ENCODE measurements at places on chromosomes 11 and 22.
A peak's percentile ranks its signal among the peaks of the same experiment; 100 is the strongest.

DNA sequence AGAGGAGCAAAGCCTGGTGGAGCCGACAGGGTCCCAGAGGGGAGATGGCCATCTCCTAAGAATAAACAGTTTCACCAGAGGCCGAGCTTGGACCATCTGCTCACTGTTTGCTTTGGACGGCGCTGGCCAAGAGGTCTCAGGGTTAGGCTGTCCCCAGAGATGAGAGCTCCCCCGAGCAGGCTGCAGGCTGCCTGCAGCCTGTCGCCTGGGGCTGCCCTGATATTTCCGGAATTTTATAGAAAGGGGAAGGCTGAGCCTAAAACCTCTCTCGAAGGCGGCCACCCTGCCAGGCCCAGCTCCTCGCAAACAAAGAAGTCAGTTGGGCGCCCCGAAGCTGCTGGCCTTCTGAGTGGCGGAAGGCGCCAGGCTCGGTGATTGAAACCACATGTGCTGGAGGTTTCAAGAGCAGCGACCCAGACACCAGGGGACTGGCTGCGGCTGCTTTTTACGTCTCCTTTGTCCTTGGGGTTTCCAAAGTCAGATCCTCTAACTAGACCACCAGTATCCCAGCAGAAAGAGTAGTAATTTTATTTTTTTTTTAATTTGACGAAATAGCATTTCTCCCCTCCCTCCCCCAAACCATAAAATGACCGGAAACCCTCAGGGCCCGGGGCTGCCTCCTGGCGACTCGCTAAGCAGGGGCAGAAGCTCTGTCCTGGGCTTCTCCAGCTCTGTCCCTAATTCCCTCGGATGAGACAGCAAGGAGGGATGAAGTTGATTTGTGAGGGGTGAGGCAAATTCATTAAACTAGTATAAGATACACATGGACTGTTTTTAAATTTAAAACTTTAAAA is 57.4 kb downstream of the CLMP start:
- no peak for DNase-seq

GRCh38 chr11:110299006-110299785 is 2.8 kb upstream of the RDX start:
- no peak for DNase-seq

- no peak for DNase-seq
These were observed 38.4 kb upstream of the TEF start for GRCh38 chr22:41343300-41343699.

- DNase-seq, result no peak
These were observed 436.9 kb downstream of the GUCY1A2 start for GRCh38 chr11:106581399-106581798.

GRCh38 chr11:133946541-133947318 is 10.0 kb downstream of the IGSF9B start:
- peak; percentile 42 for DNase-seq

DNA sequence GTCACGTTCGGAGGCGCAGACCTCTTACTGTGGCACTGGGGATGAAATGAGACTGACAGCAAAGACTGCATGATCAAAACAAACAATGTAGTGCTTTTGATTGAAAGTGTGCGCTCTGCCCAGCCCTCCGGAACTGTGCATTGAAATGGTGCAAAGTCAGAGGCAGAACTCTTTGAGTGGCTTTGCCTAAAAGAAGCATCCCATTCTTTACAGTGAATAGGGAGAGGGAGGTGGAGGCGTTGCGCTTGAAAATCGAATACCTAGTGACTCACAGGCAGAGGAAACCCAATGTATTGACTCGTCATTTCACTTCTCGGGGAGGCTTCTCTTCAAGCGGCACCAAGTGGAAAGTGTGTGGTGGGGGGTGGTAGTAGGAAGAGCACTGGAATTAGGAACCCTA is 10.9 kb downstream of the RCN1 start:
- DNase-seq, result no peak

DNA sequence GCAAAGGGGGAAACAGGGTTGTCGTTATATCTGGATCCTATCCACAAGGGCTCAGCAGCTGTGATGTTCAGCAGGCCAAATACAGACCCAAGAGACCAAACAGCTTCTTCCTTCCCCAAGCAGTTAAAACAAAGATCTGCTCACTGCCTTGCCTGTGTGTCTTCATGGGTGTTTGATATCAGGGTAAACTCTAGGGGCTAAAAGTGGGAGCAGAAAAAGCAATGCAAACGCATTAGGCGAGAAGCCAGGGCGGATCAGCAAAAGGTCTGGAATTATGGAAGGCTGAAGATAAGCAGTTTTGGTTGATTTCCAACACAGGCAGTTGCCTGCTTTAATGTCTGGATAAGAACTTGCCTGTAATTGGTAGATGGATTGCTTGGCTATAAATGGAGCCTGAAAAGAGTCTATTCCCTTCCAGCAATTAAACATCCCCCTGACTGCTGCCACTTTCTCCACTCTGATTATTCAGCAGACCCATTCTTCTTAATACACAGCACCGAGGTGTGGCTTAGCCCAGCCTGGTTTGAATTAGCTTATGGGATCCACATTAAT is 126.3 kb downstream of the COMMD9 start:
- DNase-seq, result no peak

GRCh38 chr22:20138417-20138738 is 6.8 kb downstream of the ZDHHC8 start:
- DNase-seq, result no peak

GRCh38 chr11:13759050-13759449 is 90.6 kb downstream of the FAR1 start:
- DNase-seq, result no peak

GRCh38 chr11:67117672-67118180 is 1.3 kb upstream of the KDM2A start:
- DNase-seq, result peak; percentile 51

GRCh38 chr11:32885556-32885955 is 7.1 kb upstream of the QSER1 start:
- no peak for DNase-seq

- DNase-seq, result peak; percentile 74
These were observed 605 bp upstream of the COPB1 start for GRCh38 chr11:14500181-14500651.

DNA sequence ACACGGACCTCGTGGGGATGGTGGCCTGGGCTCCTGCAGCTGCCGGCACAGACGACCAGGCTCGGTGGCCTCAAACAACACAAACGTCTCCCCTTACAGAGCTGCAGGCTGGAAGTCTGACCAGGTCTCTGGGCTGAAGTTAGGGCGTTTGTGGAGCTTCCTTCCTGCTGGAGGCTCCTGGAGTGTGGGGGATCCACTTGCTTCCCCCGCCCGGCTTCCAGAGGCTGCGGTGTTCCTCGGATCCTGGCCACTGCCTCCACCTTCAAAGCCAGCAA is 313.5 kb downstream of the CTTN start:
- no peak for DNase-seq

DNA sequence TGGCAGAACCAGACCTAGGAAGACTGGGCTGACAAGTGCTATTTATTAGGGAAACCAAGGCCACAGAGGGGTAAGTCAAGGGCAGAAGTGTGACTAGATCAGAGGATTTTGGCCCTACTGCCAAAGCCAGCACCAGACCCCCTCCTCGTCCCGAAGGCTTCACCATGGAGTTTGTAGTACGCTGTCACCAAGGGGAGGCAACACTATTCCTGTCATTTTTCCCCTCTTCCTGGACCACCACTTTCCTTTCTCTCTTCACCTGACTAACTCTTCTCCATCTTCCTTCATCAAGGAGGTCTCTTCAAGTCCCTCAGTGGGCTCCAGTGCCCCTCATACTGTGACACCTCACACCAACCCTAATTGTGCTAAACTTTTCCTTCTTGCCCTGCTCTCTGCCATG is 34.9 kb downstream of the MN1 start:
- DNase-seq, result no peak

DNA sequence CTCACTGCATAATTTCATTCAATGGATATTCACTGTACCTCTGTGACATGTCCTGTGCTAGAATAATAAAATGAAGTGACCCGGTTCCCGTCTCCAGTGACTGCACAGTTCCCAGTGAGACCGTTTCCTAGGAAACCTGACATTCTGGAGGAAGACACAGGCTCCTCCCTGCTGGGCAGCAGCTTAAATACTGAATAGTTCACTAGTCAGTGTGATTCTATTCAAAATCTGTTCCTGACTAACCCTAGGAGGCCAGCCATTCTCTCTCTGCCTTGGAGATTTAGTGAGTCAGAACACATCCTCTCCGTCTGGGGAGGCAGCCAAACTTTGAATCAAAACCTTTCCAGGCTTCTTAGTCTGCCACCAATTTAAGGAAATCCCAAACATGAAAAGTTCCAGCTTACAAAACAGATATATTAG is 11.3 kb downstream of the TRIM66 start:
- no peak for DNase-seq

- DNase-seq, result no peak
These were observed at the start of gene MYBPC3 for GRCh38 chr11:47352556-47352955. Gene MYBPC3, minus strand, starts transcription at chr11:47352702. Its CDS starts 55 bp downstream, at chr11:47352647.

DNA sequence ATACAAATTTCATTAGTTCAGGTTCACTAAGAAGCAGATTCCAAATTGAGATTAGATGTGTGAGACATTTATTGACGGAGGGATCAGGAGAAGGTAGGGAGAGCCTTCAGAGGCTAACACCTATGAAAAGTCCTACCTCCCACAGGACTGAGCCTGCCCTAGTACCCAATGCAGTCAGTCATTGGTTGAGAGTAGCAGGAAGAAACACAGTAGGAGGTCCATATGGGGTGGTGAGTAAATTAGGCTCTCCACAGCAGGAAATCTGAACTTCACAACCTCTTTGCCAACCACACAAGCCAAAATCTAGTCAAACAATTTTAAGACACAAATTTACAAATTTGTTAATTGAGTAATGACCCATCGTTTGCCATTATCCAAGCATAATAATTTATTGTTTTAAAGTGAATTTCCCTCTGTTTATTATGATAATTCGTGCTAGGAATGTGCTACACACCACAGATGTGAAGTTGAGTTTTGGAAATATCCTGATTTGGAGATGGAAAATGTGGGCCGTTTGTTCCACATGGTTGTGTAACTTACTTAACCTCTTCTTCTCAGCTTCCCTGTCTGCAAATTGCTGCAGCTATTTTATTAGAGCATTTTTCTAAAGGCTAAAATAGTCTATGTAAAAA is 542.1 kb downstream of the ETS1 start:
- DNase-seq, result no peak

- DNase-seq, result no peak
These were observed 28.7 kb downstream of the EIF3F start for GRCh38 chr11:8015753-8016239.

GRCh38 chr11:8192896-8193209 is 24.0 kb upstream of the RIC3 start:
- DNase-seq, result no peak

GRCh38 chr22:50274311-50274710 is 4.1 kb upstream of the MAPK11 start:
- DNase-seq, result peak; percentile 37

GRCh38 chr11:19646921-19647320 is 65.7 kb upstream of the NAV2 start:
- no peak for DNase-seq

DNA sequence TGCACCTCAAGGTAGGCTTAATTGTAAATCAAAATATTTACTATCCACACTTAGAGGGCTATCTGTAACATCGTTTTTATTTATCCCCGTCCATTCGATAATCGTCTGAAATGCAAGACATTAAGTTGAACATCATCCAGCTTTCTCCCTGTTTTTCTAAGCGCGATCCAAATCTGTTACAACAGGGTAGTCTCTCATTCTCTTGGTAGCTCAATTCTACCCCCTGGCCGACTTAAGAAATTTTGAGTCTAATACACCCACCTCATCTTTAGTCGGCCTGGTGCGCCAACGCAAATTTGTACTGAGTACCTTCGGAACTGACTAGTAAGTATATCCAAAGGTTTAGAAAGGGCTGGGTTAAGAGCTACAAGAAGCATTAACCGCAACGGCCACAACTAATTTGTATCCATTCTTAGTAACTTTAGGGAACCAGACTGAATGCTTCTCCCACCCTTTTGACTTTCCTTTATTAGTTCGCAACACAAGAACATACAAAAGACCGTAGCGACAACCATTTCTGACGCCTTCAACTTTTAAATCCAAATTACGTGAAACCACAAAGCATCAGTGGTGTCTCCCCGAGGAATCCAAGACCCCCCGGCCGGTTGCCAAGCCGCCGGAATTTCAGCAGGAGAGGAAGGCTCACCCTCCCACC is 1.0 kb upstream of the ZNF143 start:
- peak; percentile 10 for DNase-seq

DNA sequence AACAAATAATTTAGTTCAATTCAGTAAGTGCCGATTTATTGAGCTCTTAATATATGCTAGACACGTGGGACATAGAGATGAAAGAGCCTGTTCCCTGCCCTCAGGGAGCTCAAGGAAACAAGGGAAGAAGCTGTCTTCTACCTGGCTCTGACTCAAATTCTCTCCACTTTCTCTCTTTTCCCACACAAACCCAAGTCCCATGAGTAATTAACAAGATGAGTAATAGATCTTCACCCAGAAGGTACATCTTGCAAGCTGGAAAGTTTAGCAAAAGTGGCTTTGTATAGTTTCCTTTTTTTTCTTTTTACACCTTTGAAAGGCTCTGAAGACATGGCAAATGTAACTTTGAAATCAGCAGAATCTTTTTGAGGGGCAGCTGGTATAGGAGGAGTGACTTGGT is 48.2 kb upstream of the CHST1 start:
- DNase-seq, result no peak

DNA sequence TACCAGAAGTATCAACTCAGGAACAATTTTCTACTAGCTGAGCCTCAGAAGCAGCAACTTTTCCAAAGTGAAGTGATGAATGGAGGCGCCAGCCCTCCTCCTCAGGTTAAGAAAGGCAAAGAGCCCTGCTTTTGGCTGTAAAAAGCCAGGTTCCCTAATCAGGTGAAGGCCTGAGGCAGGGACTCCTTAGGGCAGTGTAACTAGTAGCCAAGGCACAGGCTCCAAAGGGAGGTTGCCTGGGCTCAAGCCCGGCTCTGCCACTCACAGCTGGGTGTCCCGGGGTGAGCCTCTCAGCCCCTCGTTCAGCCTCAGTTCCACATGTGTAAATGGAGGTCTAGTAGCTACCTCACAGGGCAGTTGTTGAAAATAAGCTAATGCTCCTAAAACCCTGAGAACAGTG is 19.5 kb downstream of the TSKU start:
- no peak for DNase-seq

DNA sequence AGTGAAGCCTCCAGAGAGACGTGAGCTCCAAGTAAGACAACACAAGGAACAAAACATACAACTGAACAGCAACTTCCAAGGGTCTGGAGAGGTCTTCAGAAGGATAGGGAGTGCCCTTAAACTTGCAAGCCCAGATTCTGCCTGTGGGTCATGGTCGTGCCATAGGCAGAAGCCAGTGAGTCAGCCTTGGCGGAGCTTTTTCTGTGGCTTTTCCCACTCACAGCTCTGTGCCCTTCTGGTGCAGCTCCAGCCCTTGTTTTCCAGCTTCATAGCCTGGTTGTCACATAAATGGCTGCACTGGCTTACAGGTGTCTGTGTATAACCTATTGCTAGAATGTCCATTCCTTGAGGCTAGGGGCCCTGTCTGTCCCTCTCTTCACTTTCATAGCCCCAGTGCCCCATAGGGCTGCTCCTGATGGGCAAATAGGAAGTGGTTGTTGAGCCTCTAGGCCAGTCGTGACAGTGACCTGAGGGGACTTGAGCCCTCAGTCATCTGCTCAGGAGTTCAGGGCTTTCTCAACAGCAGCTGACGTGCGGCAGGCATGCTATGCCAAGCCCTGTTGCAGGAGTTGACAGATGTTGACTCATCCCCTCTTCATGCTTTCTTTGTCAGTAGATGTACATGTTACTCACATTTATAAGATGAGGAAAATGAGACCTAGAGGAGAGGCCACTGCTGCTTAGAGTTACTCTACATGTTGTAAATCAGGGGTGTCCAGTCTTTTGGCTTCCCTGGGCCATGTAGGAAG is 7.4 kb downstream of the MED15 start:
- no peak for DNase-seq
